ENCODE measurements at places on chromosomes 1 and 21.

DNA sequence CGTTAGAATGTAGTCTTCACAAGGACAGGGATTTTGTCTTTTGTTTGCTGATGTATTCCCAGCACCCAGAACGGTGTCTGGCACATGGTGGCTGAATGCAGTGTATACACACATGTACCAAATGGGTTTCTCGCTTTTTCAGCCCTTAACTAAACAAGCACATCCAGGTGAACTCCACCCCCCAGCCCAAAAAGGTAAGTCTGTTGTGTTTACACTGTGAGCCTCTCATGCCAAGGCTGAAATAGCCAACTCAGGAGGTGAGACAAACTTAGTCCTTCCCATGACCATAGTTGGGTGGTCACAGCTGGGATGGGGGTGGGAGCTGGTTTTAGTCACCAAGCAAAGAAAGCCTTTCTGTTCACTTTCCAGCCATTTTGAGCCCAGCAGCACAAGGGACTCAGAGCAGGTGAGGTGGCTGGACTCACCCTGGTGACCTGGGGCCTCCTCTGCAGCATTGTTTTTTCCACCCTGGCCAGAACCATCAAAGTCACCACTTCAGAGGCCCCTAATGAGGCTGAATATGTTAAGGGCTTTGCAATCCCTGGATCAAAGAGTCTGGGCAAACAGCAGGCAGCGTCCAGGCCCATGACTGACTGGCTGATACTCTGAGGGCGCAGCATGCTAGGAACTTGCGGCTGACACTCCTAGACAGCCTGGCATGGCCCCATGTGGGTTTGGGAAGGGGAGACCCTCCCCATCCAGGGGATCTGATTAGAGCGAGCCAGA, 8.7 kb downstream of the TENT5B start:
- no peak for DNase-seq

DNA sequence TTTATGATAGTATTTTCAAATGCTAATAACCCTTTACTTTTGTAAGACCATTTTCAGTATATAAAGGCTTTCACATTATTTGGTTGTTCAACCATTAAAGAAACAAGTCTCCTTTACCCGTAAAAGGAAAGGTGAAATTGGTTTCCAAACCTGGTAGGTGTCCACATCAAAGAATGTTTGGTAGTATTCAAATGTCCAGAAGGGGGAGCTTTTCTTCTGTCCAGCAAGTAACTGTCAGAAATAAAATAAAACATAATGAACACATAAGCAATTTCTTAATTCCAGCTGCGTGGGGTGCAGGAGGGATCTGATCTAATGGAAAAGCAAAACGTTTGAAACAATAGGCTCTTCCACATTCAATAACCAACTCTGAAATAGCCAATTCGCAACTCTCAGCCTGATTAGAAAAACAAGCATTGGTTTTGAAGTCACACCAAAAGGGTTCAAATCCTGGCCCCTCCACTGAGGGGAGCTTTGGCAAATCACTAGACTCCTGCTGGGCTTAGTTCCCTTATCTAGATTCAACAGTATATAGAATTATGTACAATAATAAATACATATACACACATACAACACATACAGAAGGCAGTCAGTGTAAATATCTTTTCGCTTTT, 11.0 kb downstream of the YIPF1 start:
- DNase-seq, result no peak

- DNase-seq, result no peak
Measured at GRCh38 chr1:63435161-63435560, 67.7 kb downstream of the ALG6 start.

DNA sequence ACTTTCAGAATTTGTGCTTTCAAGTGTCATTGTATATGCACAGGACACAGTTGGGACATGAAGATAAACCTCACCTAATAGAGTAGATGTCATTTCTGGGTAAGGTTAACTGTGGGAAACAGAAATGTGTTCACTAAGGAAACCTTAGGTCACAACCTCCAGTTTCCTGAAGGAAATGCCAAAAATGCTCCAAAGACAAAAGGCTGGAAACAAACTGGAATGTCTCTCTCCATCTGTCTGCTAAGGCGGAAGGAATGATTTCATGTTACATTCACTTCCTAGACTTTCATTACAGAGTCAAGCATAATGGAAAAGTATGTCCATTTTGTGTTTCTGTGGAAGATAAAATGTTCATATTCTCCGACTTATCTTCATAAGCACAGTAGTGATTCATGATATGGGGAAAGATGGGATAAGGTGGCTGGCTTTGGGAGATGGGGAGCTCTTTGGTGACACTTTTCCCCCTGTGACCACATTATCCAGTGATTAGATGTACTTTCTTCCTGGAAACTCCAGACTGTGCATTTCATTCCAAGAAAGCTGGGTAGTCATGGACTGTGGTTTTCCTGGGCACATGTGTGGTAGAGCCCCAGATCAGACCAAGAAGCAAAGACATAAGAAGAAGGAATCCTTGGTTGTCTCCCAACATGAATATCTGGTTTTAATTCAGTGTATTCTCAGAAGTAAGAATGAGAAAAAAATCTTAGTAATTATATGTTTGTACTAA, 5.7 kb downstream of the S1PR1 start:
- no peak for DNase-seq

GRCh38 chr1:156862997-156863599, 2.4 kb downstream of the NTRK1 start:
- no peak for DNase-seq

GRCh38 chr1:157781048-157781447, 4.1 kb upstream of the FCRL2 start:
- no peak for DNase-seq

DNA sequence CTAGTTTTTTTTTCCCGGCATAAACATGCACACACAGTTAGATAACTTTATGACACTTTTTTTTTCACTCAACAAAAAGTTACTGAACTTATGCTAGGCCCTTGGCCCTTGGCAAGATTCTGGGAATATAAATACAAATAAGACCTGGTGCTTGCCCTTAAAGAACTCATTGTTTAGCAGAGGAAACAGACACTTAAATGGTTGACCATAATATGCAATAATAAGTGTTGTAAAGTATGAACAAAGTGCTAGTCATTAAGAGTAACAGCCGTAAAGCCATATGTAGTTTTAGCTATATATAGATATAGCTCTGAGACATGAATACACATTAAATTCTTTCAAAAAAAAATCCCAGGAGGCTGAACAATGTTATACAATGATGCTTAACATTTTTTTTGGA, 198.3 kb downstream of the CYYR1 start:
- DNase-seq, result no peak

DNA sequence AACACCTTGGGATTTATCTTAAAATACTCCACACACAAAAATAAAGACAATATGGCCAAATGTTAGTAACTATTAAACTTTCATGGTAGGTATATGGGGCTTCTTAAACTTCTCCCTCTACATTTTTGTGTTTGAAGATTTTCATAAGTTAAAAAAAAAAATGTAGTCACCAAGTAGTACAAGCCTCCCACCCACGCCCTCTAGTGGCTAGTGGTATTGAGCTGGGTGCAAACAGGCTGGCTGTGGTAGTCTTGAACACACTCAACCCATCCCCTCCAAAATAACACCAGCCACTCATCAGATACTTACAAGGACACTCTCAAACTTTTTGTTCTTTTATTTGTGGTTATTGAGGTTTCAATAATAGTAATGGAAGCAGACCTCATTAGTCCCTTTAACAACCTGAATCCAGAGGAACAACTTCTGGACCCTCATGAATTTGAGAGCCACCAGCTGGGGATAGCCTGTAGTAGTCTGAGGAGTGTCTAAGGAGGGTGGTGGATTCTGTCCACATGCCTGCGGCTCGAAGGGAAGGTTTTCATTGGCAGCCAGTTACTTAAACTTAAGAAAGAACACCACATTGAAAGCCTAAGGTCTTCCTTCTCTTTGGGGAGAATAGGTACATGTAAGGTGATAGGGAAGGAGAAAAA, 15.6 kb downstream of the RD3 start:
- peak; percentile 71 for DNase-seq

DNA sequence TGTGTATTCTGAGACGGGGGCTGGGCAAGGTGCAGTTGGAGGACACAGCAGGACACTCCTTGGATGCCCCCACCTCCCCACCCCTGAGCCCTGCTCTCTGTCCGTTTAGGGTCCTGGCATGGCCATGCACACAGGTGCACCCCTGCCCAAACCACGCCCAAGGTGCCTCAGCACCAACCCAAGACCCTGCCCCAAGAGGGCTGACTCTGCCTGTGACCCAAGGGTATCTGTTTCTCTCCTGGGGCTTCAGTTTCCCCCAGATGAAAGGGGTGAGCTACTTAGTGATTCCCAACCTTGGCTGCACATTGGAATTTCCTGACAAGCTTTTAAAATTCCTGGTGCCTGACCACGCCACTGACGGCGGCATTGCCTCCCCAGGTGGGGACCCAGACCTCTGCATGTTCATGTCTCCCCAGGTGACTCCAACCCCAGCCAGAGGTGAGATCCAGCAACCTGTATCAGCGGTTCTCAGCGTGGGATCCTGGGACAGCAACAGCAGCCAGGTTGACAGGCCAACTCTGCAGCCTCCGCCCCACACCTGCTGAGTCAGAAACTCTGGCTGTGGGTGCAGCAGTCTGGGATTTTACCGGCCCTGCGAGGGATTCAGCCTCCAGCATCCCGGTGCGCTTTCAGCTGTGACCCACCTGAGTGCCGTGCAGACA, 483.4 kb downstream of the NPHP4 start:
- DNase-seq, result no peak

GRCh38 chr1:6360117-6360496, 33.5 kb downstream of the ACOT7 start:
- no peak for DNase-seq

- DNase-seq, result no peak
Measured at GRCh38 chr1:45952072-45952471, 148.7 kb downstream of the MAST2 start.

- DNase-seq, result peak; percentile 75
Measured at GRCh38 chr1:110203021-110203661, 7.0 kb upstream of the KCNC4 start.

GRCh38 chr1:66245691-66246090, 288.3 kb upstream of the SGIP1 start:
- no peak for DNase-seq

DNA sequence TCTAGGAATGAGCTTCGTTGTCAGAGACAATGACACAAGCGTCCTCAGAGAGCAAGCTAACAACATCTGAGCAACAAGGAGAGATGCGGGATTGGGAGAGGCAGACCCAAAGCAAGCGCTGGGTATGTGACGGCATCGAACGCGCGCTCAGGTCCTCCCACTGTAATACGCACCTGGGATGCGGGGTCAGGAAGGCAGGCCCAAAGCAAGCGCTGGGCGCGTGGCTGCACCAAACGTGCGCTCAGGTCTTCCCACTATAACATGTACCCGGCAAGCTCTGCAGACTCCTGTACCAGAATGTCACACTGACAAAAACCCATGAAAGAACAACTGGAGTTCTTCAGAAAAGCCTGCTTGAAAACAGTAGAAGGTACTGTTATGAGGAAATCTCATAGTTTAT, 653.8 kb downstream of the SMYD3 start:
- no peak for DNase-seq

GRCh38 chr1:101006553-101006952, 19.0 kb downstream of the DPH5 start:
- no peak for DNase-seq

DNA sequence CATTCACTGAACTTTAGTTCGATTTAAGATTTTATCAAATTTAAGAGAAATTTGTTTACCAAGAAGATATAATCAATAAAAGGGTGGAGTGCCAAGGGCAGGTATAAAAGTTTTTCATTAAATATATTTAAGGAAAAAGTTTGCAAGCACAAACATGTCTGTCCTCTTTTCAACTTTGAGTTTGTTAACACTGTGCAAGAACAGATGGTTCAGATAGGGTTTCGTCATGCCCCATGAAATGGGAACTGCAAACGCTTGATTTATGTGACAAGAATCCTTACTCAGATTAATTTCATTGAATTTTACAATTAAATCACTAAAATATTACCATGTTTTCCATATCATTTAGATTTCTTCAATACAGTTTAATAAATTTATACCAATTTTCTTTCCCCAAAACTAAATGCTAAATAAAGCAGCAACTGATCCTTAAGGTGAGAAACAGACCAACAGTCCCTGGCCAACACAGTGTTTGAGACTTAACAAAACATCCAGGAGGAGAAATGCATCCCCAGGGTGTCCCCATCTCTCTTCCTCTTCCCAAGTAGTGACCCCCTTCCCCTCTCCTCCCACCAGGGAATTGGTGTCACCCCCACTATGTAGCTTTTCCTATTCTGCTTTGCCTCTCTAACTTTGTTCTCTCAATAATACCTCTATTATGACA, 292.9 kb downstream of the LTN1 start:
- DNase-seq, result no peak

DNA sequence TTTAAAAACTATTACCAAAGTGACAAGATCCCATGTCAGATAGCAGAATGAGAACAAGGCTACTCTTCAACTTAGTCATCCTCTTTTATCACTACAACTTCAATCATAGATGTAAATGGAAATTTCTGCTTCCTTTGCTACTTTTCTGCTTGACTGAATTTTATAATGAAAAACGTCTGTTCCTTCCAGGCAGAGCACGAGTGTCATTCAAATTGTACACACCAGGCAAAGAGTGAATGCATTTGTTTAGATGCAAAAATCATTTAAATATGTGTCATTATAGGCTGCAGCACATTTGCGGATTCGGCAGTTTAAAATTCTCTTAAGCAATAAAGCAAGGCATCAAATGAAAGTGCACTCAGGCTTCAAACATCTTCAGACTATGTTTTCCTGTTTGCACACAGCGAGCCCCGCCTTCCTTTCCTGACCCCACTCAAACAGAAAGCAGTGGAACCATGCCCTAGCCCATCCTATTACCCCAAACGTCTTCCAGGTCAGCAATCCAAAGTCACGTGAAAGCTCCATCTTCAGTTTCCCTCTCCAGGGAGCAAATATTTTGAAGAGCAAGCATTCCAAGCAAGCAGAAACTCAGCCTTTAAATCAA, 99.6 kb downstream of the APP start:
- DNase-seq, result no peak

DNA sequence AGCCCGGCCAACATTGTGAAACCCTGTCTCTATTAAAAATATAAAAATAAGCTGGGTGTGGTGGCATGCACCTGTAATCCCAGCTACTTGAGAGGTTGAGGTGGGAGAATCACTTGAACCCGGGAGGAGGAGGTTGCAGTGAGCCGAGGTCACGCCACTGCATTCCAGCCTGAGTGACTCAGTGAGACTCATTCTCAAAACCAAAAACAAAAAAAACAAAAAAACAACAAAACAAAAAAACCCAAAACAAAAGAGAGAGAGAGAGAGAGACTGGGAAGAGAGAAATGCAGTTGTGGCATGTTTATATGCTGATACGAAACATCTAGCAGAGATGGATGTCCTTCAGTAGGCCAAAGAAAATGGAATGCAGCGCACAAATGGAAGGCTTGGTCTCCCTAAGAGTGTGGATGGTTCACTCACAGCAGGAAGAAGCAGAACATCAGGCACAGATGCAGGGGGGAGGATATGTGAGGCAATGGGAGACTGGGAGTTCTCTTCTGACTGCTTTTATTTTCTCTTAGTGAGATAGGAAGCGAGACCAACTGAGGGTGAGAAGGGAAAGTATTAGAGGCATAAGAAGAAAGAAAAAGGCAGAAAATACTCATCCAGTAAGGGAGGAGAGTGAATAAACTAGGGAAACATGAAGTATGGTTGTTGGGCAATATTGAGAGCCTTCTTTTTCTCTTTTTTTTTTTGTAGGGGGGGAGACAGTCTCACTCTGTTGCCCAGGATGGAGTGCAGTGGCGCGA, 16.0 kb downstream of the THEM4 start:
- no peak for DNase-seq

Data from activated CD4-positive, alpha-beta T cell treated with anti-CD3 and anti-CD28 coated beads for 24 hours (primary cell).